ENCODE measurements at places on chromosomes 16 and 17.

GRCh38 chr17:52505601-52506000, 347.1 kb upstream of the CA10 start:
- no peak for DNase-seq

GRCh38 chr17:10771148-10771547, 32.8 kb downstream of the TMEM238L start:
- no peak for DNase-seq

GRCh38 chr17:74923538-74924249, 379 bp upstream of the OTOP2 start:
- DNase-seq = no peak

- no peak for DNase-seq
Observed at GRCh38 chr17:21462237-21462636, 86.1 kb downstream of the KCNJ12 start.

DNA sequence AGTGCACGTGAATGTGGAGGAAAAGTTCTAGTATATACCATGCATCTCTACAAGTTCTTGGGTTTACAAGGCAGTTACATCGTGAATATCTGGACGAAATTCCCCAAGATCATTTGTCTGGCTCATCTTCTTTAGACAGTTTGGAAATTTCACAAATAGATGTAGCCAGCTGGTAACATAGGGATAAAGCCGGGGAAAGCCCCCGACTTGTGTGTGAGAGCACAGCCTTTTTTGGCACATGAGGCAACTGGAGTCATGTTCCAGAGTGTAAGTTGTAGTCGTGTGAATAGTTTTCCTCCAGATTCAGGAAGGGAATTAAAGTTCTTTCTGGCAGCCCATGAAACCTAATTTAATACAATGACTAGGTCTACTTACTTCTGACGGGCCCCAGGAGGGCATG, 62.3 kb downstream of the MARCHF10 start:
- DNase-seq = no peak

DNA sequence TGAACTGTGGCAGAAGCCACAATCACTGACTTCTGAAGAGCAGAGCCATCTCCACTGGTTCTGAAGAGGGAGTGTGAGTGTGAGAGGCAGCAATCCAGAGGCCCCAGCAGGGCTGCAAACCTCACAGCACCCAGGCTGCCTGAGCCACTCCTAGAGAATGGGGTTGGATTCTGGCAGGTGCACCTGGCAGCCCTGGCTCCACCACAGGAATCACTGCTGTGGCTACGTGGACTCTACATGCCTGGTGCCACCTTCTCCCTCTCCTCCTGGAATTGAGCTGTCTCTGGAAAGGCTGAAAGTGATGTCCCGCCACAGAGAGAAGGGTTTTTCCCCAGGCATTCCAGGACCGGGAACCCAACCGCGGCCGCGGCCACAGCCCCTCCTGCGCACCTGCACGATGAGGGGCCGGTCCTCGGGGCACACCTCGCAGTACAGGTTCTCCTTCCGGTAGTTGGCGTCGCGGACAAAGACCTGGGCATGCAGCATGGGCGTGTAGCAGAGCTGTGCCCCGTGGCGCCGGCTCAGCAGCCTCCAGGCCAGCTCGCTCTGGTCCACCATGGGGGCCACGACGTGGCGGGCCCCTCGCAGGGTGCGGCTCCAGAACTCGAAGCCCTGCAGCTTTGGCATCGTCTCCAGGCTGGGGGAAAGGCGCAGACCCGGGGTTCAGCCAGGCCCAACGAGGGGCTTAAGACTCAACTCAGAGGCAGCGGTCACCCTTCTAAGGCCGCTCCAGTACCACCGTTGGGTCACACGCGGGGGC, 991 bp downstream of the DUS1L start:
- no peak for DNase-seq

DNA sequence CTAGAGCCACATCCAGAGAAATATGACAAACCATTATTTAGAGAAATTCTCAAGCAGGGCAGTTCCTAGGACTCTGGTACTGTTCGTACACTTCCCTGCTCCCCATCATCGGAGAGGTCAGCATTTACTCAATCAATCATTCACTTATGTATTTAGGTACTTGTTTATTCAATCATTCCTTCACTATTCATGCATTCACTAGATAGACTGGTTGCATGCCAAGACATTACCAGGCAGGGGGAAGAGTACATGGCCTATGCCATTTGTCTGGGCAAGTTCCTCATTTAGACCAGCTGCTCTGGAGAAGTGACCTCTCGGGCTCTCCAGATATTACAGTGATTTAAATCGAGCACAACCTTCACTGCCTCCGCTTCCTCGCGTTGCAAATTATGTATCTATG, 603.4 kb downstream of the KCNJ2 start:
- DNase-seq = no peak

GRCh38 chr17:55420067-55420775, 1.4 kb downstream of the MMD start:
- no peak for DNase-seq

DNA sequence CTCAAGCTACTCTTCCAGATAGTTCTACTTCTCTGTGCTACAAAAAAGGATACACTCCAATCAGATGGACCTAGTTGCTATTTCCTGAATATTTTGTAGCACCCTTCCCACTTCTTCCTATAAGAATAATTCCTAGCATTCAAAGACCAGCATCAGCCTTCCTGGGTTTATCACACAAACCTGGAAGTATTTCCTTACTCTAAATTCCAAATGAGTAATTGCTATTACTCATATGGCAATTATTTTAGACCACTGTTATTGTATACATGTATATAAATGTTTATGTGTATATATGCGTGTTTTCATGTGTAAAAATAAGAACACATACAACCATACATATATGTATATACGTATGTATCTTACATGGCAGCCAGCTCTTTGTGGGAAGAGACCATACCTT, 130.6 kb downstream of the MYO1D start:
- DNase-seq = no peak

- no peak for DNase-seq
Observed at GRCh38 chr16:5393070-5393469, 295.5 kb upstream of the EEF2KMT start.

DNA sequence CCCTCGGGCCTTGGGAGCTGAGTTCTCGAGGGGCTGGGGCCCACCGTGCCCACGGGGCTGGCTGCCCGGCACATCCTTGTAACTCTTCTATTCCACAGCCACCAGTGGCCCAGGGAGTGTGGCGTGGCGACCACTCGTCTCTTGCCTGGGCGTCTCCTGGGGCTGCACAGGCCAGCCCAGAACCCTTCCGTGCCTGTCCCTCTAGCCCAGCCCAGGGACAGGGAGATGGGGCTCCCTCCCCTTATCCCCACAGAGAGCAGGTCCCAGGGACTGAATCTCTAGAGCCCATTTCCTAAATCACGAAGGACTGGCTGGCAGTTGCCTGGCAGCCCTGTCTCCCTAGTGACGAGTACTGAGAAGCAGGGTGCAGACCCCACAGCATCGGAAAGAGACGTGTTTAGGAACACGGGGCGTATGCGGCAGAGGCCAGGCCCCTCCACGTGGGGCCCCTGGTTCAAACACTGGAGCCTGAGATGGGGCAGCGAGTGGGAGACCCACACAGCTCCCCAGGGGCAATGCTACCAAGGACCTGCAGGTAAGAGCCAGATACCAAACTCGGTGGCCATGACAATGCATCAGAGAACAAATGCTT, 51.0 kb downstream of the TIMM22 start:
- DNase-seq = no peak

GRCh38 chr17:50799582-50799981, 32.3 kb upstream of the ANKRD40CL start:
- no peak for DNase-seq

DNA sequence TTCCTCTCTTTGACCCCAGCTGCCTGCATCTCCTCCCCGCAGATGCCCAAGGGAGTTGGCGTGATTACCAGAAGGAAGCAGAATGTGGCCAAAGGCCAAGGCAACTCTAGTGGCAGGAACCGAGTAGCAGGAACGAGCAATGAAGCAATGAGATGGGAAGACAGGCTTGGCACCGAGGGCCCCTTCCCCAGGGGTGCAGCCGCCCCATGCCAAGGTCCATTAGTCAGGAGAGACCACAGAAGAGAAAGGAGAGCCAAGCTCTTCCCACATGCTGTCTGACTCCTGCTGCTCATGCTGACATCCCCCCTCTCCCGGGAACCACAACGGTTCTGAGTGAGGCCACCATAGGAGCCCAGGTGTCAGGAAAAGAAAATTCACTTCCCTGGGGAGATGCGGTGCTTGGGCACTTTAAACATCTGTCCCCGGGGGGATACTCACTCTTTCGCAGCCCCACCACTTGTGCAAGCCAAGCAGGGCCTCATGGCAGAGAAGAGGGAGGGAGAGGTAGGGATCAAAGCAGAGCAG, 67.4 kb downstream of the MYO18A start:
- DNase-seq = no peak

GRCh38 chr17:8277317-8277716, 11.2 kb upstream of the RANGRF start:
- no peak for DNase-seq

DNA sequence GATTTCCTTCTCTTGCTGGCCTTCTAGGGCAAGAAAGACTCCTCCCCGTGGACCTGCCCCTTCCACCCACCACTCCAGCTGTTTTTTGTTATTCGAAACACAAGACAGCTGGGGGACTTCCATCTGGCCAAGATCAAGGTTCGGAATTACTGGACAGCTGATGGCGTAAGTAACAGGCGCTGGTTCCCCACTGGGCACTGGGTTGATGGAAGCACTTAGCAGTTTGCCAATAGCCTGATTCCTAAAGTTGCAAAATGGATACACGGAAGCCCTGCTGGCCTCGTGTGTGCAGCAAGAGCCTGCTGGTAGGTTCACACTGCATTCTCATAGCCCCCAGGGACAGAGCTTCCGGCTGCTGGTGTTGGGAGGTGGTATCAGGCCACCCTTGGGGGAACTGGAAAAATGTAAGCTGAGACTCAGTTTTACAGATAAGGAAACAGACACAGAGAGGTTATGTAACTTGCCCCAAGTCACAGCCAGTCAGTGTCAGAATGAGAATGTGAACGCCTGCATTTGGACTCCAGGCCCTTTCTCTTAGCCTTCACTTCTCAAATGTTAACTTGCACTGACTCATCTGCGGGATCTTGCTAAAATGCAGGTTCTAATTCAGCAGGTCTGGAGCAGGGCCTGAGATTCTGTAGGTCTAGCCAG, 171.7 kb downstream of the KATNIP start:
- no peak for DNase-seq

DNA sequence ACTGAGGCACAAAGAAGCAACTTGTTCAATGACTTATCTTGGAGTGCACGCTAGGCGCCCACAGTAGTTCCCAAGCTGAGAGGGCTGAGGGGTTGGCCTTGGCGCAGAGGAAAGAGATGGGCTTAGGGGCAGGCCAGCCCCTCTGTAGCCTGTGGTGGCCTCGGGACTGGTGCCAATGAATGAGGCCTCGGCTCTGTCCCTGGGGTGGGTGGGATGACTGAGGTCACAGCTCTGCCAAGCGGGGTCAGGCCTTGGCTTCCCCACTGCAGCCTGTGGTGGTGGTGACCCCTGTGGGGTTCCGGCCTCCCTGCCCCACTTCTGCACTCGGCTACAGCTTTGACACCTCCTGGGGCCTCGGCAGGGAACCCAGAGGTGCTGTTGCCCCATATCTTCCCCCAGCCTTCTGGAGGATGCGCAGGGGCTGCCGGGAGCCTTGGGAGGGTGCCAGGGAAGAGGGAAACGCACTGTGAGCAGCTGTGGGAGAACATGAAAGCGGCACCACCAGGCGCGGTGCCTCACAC, 46.0 kb downstream of the BEAN1 start:
- DNase-seq = no peak

- no peak for DNase-seq
Observed at GRCh38 chr17:70271200-70271599, 101.9 kb downstream of the KCNJ2 start.

DNA sequence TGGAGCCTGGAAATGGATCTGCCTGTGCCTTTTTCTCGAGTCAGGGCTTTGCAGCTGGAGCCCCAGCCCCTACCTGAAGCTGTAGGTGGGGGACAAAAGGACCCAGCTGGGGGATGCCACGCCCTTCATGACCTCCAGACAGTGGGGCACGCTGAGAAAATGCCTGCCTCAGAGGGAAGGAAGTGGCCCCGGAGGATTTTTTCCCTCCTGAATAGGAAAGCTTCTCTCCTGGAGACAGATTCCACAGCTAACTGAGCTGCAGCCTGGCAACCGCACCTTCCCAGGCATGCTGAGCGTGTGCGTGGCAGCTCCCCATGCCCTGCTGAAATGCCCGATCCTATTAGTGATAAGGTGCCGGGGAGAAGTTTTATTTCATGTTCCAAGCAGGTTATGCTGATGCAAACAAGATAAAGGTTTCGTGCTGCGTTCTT, 58.0 kb downstream of the AIPL1 start:
- no peak for DNase-seq

DNA sequence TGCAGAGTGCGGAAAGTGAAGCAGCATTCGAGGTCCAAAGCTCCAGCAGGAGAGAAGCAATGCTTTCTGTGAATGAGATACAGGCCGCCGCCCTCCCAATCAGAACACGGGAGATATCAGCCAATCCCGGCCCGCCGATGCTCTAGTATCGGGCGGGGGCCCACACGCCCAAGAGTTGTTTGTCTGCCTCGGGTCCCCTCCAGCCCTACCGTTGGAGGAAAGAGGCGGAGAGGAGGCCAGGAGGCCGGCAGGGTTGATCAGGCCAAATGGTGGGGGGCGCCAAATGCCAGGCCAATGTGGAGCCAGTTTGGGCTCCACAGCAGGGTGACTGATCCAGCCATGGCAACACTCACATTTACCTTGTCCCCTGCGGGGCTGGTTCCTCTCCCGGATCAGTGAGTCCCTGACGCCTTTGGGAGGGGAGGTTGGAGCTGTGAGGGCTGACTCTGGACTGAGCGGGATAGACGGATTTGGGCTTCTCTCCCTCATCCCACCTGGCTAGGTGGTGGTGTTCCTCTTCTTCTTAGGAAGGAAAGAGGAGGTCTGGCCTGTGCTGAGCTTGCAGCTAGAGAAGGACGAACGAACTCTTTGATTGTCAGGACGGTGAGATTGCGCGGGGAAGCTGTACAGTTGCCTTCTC, 10.4 kb upstream of the CUEDC1 start:
- DNase-seq = no peak

- no peak for DNase-seq
Observed at GRCh38 chr16:89828870-89829629, 775 bp downstream of the SPIRE2 start.

DNA sequence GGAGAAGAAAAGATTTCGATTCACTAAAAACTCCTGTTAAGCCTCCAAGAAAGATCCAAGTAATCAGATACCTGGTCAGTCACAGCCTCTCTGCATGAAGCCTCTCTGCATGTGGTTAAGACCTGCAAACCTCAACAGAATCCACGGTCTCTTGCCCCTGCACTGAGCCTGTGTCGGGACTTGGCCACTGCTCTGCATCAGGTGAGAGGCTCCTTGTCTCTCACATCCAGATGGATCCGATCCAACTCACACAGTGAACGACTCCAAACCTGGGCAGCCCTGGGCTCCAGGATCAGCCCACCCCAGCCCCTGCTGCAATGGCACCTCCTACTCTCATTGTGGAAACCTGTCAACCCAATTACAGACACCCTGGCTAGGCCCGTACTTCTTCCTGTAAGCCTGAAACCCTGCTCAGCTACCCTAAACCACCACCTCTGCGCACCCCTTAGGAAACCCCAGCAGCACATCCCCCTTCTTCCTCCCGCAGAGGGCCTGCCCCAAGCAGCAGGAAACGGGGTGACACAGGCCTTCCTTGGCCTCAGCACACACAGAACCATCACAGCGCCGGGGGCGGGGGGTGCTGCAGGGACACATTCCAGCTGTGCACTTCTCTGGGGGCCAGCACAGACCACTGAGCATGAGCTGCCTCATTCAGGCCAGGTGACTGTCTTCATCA, 129.5 kb downstream of the ANKRD11 start:
- no peak for DNase-seq

GRCh38 chr17:68591583-68591982, 9.6 kb downstream of the FAM20A start:
- DNase-seq = no peak
